ENCODE measurements at places on chromosomes 12 and 14.

GRCh38 chr14:63867933-63868921 is 15.4 kb downstream of the SYNE2 start:
- DNase-seq, result no peak

- DNase-seq, result no peak
Observed at GRCh38 chr12:44286336-44286735, 450.5 kb downstream of the TMEM117 start.

- no peak for DNase-seq
Observed at GRCh38 chr14:104494483-104494882, 85.1 kb upstream of the C14orf180 start.

DNA sequence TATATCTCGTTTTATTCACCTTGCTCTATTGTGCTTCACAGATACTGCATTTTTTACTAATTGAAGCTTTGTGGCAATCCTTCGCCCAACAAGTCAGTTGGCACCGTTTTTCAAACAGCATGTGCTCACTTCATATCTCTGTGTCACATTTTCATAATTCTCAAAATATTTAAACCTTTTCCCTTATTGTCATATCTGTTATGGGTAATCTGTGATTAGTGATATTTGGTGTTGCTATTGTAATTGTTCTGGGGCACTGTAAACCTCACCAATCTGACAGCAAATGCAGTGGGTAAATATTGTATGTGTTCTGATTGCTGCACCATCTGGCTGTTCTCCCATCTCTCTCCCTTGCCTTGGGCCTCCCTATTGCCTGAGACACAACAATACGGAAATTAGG is 191.3 kb downstream of the BTG1 start:
- no peak for DNase-seq

DNA sequence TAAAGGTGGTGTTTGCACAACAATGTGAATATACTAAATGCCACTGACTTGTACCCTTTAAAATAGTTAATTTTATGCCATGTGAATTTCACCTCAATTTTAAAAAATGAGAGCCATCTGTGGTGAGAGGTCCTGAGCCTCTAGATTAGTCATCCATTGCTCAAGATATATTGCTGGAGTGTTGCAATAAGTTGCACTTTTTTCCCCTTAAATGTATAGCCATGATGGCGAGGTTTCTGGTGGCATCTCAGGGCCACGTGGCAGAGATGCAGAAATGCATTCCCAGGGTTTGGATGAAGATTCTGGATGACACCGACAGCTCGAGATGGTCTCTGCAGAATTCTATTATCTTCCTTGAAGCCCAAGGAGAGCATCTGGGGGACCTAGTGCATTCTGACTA is 153.7 kb downstream of the AACS start:
- no peak for DNase-seq

- no peak for DNase-seq
Observed at GRCh38 chr12:103771466-103771865, 69.6 kb downstream of the NT5DC3 start.

DNA sequence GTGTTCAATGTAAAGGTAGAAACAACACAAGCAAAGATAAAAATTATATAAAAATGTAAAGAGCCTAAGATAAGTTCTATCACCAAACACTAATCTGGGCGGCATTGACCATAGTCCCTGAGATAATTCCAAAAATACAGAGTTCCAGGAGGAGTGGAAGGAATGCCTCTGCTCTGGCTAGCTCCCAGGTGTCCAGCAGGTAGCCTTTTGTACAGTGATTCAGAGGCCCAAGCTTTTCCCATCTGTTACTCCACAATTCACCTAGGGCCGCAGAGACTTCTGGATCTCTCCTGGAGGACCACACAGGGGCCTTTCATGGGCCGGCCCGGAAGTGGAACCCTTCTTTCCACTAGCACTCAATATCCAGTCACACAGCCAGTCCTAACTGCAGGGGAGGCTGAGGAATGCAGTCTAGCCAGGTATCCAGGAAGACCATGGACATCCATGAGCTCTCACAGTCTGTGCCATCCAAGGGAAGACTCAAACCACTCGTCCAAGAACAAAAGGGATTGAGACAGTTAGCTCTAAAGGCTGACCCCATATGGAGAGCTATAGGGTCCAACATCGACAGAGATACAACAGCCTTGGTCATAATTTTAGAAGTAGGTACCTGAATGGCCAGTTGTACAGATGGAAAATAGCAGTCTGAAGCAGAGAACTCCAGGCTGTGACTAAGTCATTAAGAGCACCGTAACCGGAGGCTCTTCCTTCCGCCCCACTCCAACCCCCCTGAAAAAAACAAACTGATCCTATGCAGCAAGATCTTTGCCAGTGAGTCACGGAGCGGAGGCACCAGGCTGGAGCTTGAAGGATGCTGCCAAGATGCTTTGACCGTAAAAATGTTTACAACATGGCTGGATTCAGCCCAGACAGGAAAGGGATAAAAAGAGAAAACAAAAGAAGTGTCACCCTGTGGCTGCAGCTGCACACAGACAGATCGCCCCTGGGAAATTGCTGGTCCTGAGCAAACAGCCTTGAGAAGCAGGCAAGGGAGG is 204.8 kb downstream of the NUAK1 start:
- no peak for DNase-seq

DNA sequence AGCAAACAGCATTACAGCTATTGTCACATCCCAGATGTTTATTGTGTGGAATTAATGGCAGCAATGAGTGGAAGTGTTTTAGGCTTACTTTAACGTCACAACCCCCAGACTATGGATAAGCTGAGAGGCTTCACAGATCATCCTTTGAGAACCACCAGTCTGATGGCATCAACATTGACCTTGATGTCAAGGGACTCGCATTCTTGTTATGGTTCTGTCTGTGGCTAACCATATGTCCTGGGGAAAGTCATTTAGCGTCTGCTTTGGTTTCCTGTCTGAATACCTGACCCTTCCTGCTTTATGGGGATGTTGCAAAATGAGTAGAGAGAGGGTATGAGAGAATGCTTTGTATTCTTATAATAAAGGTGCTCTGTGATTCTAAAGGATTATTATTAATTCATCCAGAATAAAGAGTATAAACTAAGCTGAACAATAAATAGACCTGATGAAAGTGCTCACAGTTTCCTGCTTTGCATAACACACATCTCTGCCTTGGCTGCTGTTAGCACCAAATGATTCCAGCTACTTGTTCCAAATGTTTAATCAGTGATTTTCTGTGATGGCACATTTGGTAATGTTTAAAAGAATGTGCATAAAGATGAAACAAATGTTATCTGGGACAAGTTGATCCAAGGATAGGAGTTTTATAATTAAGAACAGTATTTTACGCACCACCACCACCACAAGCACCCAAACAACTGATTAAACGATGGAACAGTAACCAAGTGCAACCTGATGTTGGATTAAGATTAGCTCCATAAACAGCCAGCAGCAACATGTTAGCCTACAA is 116.9 kb upstream of the LRIG3 start:
- DNase-seq, result no peak

DNA sequence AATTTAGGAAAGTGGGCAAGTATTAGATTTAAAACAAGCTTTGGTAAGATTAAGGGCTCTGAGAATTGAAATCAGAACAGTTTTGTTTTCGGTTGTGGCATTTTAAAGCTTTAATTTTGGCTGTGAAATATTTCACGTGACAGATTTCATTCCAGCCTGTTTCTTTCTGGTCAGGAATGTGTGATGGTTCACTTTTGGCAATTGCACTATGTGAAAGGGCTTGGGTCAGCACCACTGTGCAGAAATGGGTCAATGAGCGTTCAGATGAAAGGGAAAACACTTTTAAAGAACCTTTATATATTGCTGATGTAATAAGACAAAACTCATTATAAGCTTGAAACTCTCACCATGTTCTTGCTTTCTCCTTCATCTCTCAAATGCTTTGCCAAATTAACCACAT is 17.1 kb downstream of the NUBPL start:
- no peak for DNase-seq

- no peak for DNase-seq
Observed at GRCh38 chr12:82682851-82683261, 3.9 kb upstream of the TMTC2 start.

- DNase-seq, result no peak
Observed at GRCh38 chr12:68403296-68403695, 71.1 kb upstream of the MDM1 start.

- DNase-seq, result no peak
Observed at GRCh38 chr12:90090929-90091651, 382.5 kb upstream of the ATP2B1 start.

DNA sequence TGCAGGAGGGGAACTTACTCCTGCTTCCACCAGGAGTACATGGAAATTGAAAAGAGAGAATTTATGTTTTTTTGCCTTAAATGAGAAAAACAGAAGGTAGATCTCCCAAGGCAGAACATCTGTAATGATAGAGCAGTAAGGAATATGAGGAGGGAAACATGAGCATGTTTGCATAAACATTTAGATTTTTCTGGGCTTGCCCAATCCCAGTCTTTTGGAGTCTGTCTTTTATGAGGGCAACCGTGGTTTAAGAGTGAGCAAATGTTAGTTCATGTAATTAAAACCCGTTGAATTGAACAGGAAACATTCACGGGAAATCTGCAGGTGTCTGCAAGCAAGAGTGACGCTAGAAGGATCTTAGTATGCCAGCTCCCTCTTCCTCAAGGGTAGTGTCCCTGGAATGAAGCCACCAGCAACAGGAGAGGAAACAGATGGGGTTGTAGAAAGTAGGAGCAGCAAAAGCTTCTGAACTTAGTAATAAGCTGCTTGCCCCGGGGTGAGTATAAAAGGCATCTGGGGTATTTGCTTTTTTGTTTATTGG is 79.3 kb downstream of the ARF6 start:
- peak; percentile 5 for DNase-seq

- no peak for DNase-seq
Observed at GRCh38 chr12:88665071-88665470, 84.8 kb upstream of the KITLG start.

- DNase-seq, result no peak
Observed at GRCh38 chr14:24342889-24343288, 3.1 kb upstream of the RIPK3 start.

- peak; percentile 66 for DNase-seq
Observed at GRCh38 chr14:60977847-60978246, 3.0 kb downstream of the TRMT5 start.

- DNase-seq, result no peak
Observed at GRCh38 chr14:23399591-23399990, 8.5 kb downstream of the MYH6 start.

DNA sequence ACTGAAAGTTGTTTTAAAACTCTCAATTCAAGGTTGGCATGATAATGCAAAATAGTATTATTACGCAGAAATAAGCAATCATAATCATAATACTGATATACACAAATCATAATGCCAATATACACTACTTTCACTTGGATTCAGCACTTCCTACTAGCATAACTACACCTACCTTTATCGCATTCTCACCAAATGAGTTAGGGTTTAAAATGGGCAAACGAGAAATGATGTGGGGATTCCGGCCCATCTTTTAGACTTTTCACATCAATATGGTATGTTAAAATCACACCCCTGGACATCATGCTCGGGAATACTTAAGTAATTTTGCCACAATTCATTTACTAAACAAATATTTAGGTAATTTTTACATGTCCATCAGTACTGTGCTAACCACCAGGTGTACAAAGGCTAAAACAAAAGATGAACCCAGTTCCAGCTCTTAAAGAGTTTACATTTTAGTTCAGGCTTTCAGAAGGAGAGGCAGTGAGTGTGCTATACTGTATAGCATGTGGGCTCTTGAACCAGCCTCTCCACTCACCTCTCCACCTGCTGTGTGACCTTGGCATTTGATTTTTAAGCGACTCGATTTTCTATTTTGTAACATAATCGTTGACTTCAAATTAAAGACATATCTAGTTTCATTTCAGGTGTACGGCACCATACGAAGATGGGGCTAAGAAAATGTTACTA is 1.1 kb upstream of the USP15 start:
- DNase-seq, result no peak

DNA sequence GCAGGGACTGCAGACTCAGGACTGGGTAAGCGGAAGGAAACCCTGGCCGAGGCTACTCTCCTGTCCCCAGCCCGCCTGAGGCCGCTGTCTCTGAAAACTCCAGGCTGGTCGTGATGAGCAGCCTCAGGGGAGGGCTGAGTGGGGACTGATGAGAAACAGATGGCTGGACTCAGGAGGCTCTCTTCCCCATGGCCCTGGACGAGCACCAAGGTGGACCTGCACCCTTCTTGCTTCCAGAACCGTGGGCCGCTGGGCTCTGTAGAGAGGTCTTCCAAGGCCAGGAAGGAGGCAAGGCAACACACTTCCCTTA is 1.1 kb downstream of the TEX22 start:
- DNase-seq, result no peak

DNA sequence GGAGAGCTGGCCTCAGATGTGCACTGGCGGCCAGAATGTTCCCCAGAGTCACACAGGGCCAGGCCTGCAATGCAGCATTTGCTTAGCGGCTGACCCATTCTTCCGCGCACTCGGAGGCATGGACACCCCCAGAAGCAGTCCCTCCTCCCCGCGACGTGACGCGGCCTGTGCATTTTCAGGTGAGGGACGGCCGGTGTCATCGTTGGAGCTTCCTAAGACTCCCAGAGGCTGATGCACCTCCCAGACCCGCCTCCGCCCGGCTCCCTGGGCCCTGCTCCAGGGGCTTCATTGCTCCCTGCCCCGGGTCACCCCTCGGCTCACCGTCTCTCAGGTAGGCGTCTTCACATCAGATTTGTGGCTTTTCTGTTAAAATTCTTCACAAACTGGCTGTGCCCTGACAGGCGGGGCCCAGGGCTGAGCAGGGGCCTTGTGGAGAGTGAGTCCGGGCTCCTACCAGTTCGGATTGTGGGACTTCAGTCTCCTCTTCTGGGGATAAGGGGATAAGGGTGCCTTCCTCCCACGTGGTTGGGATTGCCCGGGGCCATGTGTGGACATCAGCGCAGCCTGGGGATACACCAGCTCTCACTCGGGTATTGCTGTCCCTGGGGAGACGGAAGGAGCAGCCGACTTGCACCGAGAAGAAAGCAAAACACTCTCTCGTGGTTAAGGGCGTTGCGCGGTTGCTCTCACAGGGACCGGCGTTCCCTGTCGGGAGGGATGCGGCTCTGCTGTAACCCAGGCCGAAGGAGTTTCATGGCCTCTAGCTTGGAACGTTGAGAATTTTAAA is 249.1 kb downstream of the ADGRD1 start:
- no peak for DNase-seq

- no peak for DNase-seq
Observed at GRCh38 chr12:53123578-53124351, 20.5 kb downstream of the SOAT2 start.

- peak; percentile 71 for DNase-seq
Observed at GRCh38 chr14:99192028-99192621, 79.9 kb downstream of the BCL11B start.

- no peak for DNase-seq
Observed at GRCh38 chr12:79422060-79422812, 268.5 kb downstream of the PAWR start.

GRCh38 chr14:56294128-56294527 is 175.9 kb downstream of the PELI2 start:
- DNase-seq, result no peak

All from NCI-H1105 (cell line).